GM23248 (cell line): ENCODE measurements at places on chromosomes 13 and 19. TPM values are rescaled to one million over a fixed set of nuclear protein-coding genes. Genes with fewer than 3 reads are reported as not detected.

The WDR18 gene
- 63.5 and 83.4 TPM in 2 replicates for total RNA-seq

DNA sequence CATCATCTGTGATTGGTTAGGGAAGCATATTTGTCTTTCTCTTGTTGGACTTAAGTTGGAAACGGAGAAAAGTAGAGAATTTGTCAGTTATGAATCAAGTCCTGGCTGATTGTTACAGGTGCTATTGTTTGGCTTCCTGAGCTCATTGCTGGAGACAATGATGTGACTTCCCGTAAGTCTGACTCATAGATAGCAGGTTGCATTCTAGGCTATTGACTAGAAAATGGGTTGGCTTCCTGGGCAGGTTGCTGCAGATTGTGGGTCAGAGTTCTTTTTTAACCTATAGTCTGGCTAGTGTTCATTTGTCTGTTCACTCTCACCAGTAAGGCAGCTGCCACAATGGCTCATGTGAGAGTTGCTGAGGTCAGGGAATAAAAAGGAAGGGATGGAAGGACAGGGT lies 101.5 kb downstream of the CCNA1 start:
- H3K4me3 ChIP-seq, result no peak overlapping the region
- H3K4me1 ChIP-seq, result no peaks in the 10 kb centered on the region
- H3K36me3 ChIP-seq, result no peaks in the 10 kb centered on the region
- no peaks in the 10 kb centered on the region for H3K27me3 ChIP-seq
- no peak overlapping the region for H3K27ac ChIP-seq

DNA sequence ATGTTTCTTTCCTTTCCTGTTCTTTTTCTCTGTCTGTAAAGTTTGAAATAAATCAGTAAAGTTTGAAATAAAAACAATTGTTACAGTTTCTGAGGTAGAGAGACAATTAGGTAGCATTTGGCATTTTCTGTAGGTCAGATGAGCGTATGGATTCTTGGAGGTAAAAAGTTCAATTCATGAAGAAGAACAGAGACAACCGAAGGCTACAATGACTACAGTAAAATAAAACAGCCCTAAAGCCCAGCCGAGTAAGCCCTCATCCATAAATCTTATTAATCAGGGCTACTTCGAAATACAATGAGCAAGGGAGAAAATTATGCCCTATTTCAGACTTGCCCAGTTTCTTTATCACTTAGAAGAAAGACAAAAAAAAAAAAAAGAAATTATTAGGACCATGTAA lies 941.9 kb upstream of the SLC10A2 start:
- H3K27ac ChIP-seq, result no peak overlapping the region
- H3K4me3 ChIP-seq, result no peak overlapping the region
- no peaks in the 10 kb centered on the region for H3K36me3 ChIP-seq
- no peaks in the 10 kb centered on the region for H3K4me1 ChIP-seq
- H3K27me3 ChIP-seq, result no peaks in the 10 kb centered on the region

- H3K4me1 ChIP-seq, result no peaks in the 10 kb centered on the region
- H3K4me3 ChIP-seq, result no peak overlapping the region
- H3K27ac ChIP-seq, result no peak overlapping the region
Observed at GRCh38 chr13:36555151-36555986, 118.5 kb upstream of the SERTM1 start.

GRCh38 chr13:31896427-31896826 lies 135.1 kb upstream of the FRY start:
- no peaks in the 10 kb centered on the region for H3K27me3 ChIP-seq
- no peaks in the 10 kb centered on the region for H3K36me3 ChIP-seq
- H3K4me3 ChIP-seq, result no peak overlapping the region
- H3K4me1 ChIP-seq, result peaks cover 20% of the 10 kb centered on the region
- peak; percentile 95 for DNase-seq

DNA sequence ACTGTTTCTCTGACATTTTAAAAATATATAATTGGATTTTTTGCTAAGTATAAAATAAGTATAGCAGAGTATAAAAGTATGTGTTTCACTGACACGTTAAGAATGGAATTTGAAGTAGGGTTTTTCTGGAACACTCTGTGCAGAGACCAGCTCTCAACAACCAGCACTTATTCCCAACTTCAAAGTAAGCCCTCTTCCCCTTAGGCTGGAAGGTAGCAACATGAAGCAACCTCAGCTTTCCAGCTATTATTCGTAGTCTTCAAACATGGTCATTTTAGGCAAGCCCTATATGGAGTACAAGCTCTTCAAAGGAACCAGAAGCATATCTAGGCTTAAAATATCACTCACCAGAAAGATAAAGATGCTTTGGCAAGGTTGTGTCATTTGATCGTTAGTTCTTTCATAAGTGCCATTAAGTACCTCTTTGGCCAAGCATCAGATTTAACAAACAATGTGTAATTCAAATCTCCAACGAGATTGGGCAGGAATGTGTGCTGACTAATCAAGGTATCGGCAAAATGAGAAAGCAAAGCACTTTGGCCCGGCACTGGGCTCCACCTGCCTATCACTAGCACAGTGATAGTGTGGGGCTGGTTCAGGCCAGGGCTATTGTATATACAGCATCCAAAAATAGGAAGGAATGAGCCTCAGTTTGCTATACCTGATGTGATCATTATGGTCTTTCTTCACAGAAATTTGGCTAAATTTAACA lies 95.9 kb upstream of the FREM2 start:
- no peak overlapping the region for H3K4me3 ChIP-seq
- H3K36me3 ChIP-seq, result no peaks in the 10 kb centered on the region
- H3K27ac ChIP-seq, result no peak overlapping the region
- DNase-seq, result no peak
- H3K27me3 ChIP-seq, result no peaks in the 10 kb centered on the region

GRCh38 chr13:20407759-20408158 lies 117.9 kb downstream of the CRYL1 start:
- H3K4me3 ChIP-seq, result no peak overlapping the region
- DNase-seq, result no peak
- no peaks in the 10 kb centered on the region for H3K36me3 ChIP-seq
- H3K27me3 ChIP-seq, result no peaks in the 10 kb centered on the region
- H3K27ac ChIP-seq, result no peak overlapping the region
- peaks cover 2% of the 10 kb centered on the region; the same call in 1 of the 2 replicates for H3K4me1 ChIP-seq
